ENCODE measurements at places on chromosomes 1 and 21.

DNA sequence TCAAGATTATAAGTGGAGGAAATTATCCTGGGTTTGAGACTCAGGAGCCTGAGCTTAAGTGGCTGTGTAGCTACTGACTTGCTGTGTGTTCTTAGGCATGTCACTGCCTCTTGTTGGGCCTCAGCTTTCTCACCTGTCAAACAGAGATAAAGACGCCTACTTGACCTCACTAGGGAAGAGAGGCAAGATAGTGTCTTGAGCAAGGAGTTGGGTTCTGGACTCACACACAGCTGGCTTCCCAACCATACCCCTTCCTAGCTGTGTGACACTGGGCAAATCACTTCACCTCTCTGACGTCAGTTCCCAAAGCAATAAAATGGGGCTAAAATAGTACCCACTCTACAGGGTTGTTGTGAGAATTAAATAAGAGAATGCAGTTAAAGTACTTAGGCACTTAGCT is 11.6 kb upstream of the EPB41 start:
- no peak for DNase-seq

- no peak for DNase-seq
These were observed 172.5 kb upstream of the GALNT2 start for GRCh38 chr1:229894532-229894931.

GRCh38 chr1:89060091-89060490 is 4.9 kb downstream of the GBP1 start:
- no peak for DNase-seq

DNA sequence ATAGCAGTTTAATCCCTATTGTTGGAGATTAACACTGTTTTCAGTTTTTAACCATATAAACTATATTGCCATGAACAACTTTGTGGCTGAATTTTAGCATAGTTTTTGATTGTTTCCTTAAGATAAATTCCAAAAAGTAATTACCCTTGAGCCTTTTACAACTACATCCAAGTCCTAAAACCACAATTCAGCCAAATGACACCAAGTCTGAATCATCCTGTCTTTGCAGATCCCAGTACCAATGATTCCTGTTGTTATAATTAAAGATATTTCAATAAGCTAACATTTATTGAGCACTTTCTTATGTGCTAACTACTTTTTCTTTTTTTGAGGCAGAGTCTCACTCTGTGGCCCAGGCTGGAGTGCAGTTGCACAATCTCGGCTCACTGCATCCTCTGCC is 35.6 kb downstream of the IL23R start:
- DNase-seq = no peak

DNA sequence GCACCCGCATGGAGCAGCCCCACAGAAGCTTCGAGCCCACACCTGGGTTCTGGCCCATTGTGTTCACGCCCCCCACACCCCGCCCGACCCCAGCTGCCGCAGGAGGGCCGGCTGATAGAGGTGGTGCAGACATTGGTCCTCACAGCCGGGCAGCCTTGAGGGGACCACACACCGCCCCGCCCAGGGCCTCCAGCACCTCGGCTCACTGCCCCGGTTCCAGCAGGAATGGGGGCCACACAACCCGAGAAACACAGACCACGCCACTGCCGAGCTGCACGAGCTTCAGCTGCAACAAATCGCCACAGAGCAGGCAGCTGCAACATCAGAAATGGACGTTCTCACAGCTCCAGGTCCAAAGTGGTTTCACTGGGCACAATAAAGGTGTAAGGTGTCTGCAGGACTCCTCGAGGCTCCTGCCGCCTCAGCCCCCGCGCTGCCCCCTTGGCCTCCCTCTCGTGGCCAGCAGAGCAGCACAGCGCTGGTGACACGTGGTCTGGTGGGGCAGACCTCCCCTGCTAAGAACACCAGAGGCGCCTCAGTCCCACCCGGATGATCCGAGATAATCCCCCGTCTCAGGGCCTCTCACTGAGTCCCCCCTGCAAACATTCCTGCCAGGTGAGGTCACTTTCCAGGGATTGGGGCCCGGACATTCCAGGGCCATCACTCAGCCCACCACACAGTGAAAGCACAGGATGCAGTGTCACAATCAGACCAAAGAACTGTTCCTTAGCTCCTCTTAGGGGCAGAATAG is 62.3 kb upstream of the ADARB1 start:
- DNase-seq = no peak

DNA sequence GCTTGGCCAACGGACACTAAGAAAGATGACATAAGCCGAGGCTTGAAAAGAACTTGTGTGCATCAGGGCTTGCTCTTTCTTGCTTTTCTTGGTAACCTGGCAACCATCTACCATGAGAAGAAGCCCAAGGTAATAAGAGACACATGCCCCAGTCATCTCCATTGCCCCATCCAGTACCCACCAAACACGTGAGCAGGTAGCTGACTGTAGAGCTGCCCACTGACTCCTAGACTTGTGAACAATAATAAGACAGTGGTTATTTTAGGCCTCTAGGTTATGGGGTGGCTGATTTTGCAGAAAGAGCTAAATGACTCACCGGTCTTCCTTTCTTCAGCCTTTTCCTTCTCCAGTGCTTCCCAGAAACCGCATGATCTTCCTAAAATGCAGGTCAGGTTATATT is 105.0 kb upstream of the JUN start:
- no peak for DNase-seq

GRCh38 chr21:35423709-35424108 is 374.6 kb upstream of the RUNX1 start:
- DNase-seq = no peak

DNA sequence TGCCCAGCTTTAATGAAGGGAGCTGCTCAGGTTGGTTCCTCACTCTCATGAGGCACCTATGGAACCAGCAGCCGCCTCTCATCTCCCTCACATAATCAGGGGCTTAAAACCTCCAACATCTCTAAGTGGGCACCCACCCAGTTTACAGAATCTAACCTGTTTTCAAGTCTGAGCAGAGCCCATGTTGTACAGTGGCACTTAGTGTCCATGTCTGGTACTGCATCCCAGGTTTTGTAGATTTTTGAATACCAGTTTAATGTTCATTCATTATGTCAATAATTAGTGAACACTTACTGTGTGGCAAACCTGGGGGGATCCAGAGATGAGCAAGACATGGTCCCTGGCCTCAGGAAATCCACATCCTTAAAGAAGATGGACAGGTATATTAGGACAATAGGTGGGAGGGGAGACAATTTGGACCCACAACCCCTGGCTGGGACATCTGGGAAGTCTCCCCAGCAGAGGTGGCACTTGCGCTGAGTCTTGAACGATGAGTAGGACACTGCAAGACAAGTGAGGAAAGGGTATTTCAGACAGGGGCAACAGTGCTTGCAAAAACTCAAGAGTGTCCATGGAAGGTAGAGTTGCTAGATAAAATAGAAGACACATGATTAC is 83.3 kb downstream of the LACTBL1 start:
- no peak for DNase-seq

- DNase-seq = no peak
These were observed 50.6 kb downstream of the NPHP4 start for GRCh38 chr1:5941671-5942070.

DNA sequence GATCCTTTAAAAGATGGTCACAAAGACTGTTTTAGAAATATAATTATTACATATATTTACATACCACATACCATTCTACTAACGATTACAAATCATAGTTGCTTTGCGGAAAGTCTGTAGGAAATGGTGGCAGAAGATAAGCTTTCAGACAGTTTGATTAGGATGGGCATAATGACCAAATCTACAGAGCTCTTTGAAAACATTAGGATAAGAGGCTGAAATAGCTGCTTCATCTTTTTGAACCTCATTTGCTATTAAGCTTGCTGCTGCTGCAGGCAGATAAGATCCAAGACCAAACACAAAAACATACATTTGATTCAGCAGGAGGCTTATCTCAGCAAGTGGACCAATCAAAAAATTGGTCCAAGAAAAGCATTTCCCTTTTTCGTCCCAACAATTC is 47.1 kb downstream of the DDAH1 start:
- DNase-seq = no peak

DNA sequence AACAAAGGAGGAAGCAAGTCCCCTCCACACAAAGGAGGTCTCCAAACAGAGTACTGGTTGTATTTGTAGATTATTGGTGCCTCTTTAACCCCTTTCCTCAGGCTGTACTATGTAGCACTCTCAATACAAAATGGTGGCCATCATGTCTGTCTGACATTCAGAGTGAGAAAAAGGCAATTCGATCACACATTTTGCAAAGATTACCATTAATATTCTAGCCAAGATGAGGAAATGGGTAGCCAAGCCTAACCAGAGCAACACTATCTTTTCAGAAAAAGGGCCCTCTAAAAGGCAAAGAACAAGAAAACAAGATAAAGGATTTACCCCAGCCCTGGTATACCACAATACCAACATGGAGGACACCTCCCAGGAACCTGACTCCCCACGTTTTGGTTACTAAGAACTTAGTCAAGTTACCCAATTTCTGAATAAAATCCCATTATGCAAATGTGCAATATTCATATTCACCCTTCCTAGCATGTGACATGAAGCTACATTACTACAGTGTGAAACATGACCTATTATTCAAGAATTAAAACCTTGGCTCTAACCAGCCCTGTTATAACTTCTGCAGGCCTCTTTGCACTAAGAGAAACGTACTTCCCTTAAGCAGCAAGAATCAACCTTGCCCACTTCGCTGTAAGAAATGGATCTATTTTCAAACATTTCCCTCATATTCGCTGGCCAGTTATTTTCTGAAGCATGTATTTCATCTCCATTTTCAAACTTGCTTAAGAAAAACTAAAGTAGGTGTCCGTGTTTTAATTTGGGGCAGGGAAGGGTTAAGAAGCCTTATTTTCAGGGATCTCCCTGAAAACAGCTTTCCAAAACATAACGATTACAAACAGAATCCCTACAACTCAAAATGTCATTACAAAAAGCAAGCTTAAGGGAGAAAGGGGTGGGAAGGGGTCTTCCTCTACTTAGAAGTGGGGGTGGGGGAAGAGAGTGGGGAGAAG is 2.1 kb downstream of the KDM5B start:
- no peak for DNase-seq

- DNase-seq = no peak
These were observed 253.7 kb downstream of the CACNA1E start for GRCh38 chr1:181737056-181737455.

- no peak for DNase-seq
These were observed 29.1 kb downstream of the PRRX1 start for GRCh38 chr1:170692866-170693575.

- no peak for DNase-seq
These were observed 3.9 kb upstream of the CDK18 start for GRCh38 chr1:205500240-205501233.

- DNase-seq = no peak
These were observed 27.7 kb upstream of the ELAVL4 start for GRCh38 chr1:50080904-50081586.

DNA sequence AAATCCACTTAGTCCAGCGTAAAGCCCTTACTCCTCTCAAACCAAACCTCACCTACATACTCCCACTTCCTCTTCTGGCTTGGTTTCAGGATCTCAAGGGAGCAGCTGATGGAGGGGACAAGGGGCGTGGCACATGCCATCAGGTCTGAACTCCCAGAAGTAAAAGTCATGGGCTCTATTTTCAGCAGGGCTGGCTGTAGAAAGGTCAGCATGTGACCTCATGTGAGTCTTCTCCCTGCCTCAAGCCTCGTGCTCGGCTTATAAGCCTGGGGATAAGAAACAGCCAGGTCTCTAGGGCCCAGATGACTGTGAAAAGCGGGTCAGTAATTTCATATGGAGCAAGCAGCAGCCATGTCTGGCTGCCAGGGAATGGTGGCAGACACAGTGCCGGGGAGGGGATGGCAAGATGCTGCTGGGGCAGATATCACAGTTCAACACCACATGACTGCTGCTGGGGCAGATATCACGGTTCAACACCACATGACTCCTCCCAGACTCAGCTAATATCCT is 227.9 kb downstream of the KCNH1 start:
- no peak for DNase-seq

DNA sequence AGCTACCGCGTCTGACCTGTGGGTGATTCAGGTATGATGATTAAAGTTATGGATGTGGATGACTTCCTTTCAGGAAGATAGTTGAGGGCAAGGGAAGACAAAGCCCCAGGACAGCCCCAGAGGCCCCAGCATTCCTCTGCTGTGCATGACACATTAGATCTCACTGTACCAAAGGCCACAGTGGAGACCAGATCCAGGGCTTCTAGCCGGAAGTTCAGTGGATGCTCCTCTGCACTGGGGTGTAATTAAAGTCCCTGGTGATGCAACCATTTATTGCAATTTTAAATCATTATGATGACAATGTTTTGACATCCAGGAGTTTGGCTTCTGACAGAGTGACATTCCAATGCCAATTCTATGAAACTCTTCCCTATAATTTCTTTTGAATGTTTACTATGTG is 5.0 kb downstream of the C4BPA start:
- DNase-seq = no peak

- DNase-seq = no peak
These were observed 1.9 kb downstream of the PSMG1 start for GRCh38 chr21:39181205-39181818.

DNA sequence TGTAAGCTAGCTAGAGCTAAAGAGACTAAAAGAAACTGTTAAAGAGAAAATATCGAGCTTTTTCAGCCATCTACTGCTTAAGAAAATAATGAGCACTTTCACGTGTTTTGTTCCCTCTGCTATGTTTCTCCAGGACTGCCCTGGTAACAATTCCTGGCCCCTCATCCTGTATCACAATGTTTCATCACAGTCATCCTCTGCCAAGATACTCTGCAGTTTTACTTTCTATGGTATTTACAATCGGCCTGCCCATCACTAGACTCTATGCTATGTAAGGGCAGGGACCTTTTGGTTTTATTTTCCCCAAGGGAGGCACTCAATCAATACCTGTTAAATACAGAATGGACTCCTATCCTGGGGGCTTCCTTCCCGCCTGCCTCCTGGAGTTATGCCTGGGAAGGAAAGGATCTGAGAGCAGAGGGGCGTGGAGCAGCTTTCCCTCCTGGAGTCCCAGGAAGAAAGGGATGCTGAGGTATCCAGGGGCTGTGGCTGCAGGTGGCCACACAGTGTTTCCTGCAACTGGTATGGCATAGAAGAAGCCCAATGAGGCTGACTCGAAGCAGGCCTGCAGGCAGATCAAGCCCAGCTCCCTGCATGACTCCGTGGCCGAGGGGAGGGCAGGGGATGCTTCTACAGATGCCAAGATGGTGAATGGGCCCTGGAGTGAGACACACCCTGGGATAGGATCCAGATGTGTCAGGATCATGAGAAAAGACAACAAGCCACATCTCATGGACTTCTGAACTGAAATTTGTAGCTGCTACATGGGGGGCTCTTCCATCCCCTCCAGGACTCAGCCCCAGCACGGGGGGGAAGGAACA is 52.9 kb downstream of the MATN1 start:
- no peak for DNase-seq

- no peak for DNase-seq
These were observed 613.3 kb downstream of the PLPP3 start for GRCh38 chr1:55965981-55966461.

GRCh38 chr21:39041816-39042215 is 141.4 kb downstream of the PSMG1 start:
- DNase-seq = no peak

GRCh38 chr21:29326914-29327554 is 28.3 kb downstream of the BACH1 start:
- no peak for DNase-seq

DNA sequence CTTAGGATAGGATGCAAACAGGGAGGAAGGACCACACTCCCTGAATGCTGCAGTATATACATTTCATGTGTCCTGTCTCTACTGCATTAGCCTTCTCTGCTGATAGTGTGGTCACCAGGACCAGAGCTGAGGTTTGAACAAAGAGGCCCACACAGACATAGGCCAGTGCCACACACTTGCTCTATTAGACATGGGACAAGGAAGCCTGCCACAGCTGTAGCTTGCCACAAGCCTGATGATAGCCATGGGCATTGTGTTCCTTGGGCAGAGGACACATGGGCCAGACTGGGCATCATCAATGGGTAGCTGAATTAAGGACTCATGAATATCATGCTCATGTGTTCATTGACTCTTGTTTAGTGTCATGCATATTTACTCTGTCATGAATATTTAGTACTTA is 10.4 kb downstream of the CAMSAP2 start:
- DNase-seq = no peak
